ENCODE measurements at places on chromosomes 1 and 21. TPM values are rescaled to one million over a fixed set of nuclear protein-coding genes. Genes with fewer than 3 reads are reported as not detected.

Gene PLPPR4
- total RNA-seq: 0.48 TPM

DNA sequence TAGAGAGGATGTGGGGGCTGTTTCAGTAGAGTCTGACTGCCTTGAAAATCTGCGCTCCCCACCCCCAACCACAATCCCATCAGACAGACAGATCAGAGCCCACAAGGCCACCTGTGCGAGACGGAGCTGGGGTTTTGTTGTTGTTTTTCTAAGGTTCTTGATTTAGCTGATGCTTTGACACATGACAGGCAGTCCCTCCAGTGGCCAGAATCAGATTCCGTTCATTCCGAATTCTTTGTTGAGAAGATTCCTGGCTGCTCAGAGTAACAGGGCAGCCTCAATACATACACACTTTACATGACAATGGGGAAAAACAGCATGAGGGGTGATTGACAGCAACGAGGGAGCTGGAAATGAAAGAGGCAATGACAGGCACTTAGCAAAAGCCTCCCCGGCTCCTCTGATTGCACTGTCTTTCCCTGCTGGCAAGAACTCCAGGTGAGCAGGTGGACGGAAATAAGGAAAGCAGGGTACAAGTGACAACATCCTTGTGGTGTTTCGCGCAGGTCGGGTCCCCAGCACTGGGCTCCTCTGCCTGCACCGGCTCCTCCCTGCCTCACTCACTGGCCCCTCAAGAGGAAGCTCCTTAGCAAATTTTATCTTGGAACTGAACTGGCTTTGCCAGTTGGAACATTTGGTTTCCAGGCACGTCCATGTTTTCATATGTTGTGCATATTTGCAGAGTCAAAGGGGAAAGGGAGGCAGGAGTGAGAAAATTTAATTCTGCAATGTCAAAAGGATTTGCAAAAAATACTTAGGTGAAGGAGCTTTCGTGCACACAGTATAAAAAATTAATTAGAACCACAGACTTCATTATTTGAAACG lies 148.7 kb downstream of the PGBD5 start:
- no peak overlapping the region for H3K27ac ChIP-seq
- no peak for DNase-seq
- no peaks in the 10 kb centered on the region for H3K36me3 ChIP-seq
- H3K27me3 ChIP-seq: no peaks in the 10 kb centered on the region
- peaks cover 5% of the 10 kb centered on the region for H3K4me1 ChIP-seq

GRCh38 chr1:46522969-46523320 lies 28.5 kb downstream of the KNCN start:
- H3K4me3 ChIP-seq: no peak overlapping the region
- H3K27ac ChIP-seq: no peak overlapping the region
- no peaks in the 10 kb centered on the region for H3K4me1 ChIP-seq
- H3K27me3 ChIP-seq: no peaks in the 10 kb centered on the region

Gene LCE2A
- not detected for total RNA-seq

Gene RIPK4
- 10.1 TPM for total RNA-seq

GRCh38 chr21:38244407-38244787 lies 12.4 kb upstream of the KCNJ15 start:
- H3K4me1 ChIP-seq: no peaks in the 10 kb centered on the region
- H3K36me3 ChIP-seq: no peaks in the 10 kb centered on the region
- no peak overlapping the region for H3K4me3 ChIP-seq

GRCh38 chr1:190193508-190194115 lies 284.1 kb downstream of the BRINP3 start:
- DNase-seq: no peak
- H3K4me1 ChIP-seq: no peaks in the 10 kb centered on the region
- no peaks in the 10 kb centered on the region for H3K27me3 ChIP-seq

Gene SPRR2G
- total RNA-seq: not detected

DNA sequence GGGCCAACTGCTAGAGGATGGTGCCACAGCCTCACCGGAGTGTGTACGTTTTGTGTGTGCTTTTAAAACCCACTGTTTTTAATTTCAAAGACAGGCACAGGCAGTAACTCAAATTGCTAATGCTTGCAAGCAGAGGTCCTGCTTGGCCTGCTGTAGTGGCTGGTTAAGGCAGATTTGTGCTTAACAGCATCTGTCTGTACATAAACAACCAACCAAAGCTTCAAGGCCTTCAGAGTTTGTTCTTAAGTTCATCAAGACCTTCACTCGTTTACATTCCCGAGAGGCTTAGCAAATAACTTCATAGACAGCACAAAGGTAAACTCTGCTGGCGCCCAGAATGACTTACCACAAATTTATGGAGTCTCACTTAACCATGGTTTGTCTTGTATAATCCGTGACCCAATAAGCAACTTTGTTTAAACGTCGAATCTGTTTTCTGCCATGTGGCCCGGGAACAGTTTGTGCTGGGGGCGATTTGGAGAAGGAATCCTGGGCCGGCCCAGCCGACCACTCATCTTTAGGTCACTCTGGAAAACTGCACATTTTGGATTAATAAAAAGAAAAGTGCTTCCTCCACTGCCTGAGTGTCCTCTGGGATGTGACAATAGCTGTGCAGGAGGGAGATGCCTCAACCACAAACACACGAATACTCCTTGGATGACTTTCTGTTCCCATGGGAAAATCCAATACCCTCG lies 58.1 kb downstream of the CAPZB start:
- H3K27ac ChIP-seq: peak overlapping the region; percentile 35
- no peaks in the 10 kb centered on the region for H3K27me3 ChIP-seq
- H3K36me3 ChIP-seq: no peaks in the 10 kb centered on the region
- no peak for DNase-seq
- H3K4me3 ChIP-seq: no peak overlapping the region

Gene INAVA
- 167 TPM for total RNA-seq

DNA sequence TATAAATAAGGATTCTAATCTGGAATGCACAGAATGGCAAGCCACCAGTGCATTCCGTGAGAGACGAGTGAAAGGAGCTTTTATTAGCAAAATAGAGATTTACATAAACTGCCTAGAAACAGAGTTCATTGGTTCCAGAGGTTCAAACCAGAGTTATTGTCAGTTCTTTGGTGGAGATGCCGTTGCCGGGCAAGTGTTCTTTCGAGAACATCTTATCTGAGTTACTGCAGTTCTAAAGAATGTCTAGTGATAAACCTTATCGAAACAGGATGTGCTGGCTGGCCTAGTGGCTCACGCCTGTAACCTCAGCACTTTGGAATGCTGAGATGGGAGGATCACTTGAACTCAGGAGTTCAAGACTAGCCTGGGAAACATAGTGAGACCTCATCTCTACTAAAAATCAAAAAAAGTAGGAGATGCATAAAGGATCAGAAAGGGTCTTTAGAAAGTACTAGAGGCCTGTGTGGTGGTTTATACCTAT lies 19.9 kb upstream of the EVI5 start:
- no peaks in the 10 kb centered on the region for H3K27me3 ChIP-seq
- H3K4me3 ChIP-seq: no peak overlapping the region
- peak overlapping the region; percentile 5 for H3K27ac ChIP-seq
- H3K4me1 ChIP-seq: no peaks in the 10 kb centered on the region
- peak; percentile 78 for DNase-seq
- H3K36me3 ChIP-seq: no peaks in the 10 kb centered on the region

DNA sequence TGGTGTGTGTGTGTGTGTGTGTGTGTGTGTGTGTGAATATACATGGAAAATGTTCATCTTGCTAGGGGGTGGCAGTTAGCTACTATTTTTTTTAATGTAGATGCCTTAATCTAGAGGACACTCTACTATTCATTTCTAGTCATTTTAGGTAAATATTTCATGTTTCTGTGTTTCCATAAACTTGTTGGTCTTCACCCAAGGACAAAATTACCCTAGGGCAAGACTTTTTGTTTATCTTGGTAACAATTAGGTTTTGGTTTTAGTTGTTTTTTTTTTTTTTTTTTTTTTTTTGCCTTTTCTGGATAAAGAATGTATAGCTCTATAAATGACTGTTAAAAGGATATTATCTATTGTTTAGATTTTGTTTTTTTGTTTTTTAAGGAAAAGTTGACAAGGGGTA lies 32.2 kb downstream of the CLEC20A start:
- H3K4me1 ChIP-seq: no peaks in the 10 kb centered on the region
- H3K27me3 ChIP-seq: no peaks in the 10 kb centered on the region
- H3K4me3 ChIP-seq: no peak overlapping the region
- DNase-seq: no peak

DNA sequence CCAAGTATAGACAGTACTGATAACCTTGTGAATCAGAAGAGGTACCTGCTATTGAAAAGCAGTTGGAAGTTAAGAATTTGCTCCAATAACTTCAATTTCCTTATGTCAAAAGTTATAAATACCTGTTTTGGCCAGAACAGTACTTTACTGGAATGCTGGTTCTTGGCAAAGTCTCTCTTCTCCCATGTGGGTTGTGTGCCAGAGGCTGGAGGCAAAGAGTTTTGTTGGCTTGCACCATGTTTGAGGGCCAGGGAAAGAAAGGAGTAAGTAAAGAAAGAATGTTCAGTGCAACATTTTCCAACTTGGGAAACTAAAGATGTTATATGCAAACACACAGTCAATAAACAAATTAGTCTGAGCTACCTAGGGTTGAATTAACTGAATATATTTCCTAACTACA lies 67.0 kb upstream of the DYNLT5 start:
- no peak overlapping the region for H3K4me3 ChIP-seq
- no peaks in the 10 kb centered on the region for H3K36me3 ChIP-seq
- no peak overlapping the region for H3K27ac ChIP-seq
- no peak for DNase-seq

- peak within 1 kb of the TSS; percentile 78 for H3K27ac ChIP-seq
- no peaks in the 10 kb centered on the region for H3K36me3 ChIP-seq
- peaks cover 7% of the 10 kb centered on the region for H3K4me1 ChIP-seq
- H3K27me3 ChIP-seq: no peaks in the 10 kb centered on the region
- peak within 1 kb of the TSS; percentile 99 for H3K4me3 ChIP-seq
- DNase-seq: peak; percentile 86
Observed at GRCh38 chr1:229625915-229626831, at the start of the genes TAF5L and URB2. TSS of gene TAF5L (minus strand) at chr1:229626122. CDS start at chr1:229614482, 11,640 bp downstream. TSS of gene URB2 (plus strand) at chr1:229626247. CDS start at chr1:229627634, 1,387 bp downstream.

- H3K36me3 ChIP-seq: no peaks in the 10 kb centered on the region
- H3K4me3 ChIP-seq: no peak overlapping the region
- H3K27ac ChIP-seq: no peak overlapping the region
- no peaks in the 10 kb centered on the region for H3K27me3 ChIP-seq
- peaks cover 26% of the 10 kb centered on the region for H3K4me1 ChIP-seq
Observed at GRCh38 chr1:165857046-165857801, 29.8 kb downstream of the UCK2 start.

DNA sequence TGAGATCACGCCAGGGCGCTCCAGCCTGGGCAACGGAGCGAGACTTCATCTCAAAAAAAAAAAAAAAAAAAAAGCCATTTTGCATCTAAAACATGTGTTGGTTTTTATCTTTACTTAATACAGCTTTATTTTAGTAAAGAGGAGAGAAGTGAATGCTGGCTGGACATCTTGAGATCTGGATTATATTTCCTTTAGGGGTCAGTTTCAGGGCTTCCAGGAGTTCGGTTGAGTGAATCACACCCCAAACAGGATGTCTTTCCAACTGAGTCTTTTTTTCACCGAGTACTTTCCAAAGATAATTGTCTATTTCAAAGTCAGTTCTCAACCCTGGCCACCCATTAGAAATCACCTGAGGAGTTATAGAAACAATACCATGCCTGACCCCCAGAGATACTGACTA lies 16.6 kb upstream of the IPP start:
- no peaks in the 10 kb centered on the region for H3K36me3 ChIP-seq
- no peak overlapping the region for H3K27ac ChIP-seq
- DNase-seq: no peak
- H3K27me3 ChIP-seq: no peaks in the 10 kb centered on the region
- no peaks in the 10 kb centered on the region for H3K4me1 ChIP-seq
- H3K4me3 ChIP-seq: no peak overlapping the region

Gene MYCL
- total RNA-seq: 16.4 TPM

DNA sequence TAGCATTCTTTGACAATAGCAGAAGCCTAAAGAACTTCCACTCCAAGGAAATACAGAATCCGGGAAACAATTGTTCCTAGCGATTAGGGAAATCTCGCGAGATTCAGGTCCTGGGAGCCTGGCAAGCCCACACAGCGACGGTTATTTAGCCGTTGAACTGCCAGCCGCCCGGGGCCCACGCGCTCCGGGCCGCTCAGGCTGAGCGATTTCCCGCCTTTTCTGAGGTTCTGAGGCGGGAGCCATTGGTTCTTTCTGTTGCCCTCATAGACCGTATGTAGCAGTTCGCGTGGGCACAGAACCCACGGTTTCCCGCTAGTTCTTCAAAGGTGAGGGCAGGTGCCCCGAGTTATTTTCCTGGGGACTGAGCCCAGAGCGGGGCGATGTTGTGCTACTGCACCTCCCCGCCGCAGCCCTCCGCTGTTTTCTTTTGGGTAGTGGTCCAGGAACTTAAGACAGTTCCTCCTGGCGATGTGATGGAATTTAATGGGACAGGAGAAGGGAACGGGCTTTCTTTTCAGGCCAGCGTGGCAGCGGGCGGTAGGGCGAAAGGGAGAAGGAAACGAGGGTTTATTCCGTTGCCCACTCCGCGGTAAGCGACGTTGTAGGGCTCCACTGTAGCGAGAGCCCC lies at the start of gene SYCP1:
Gene SYCP1 (plus strand): TSS at position 171 of the 628 bp plus-strand sequence. CDS start 602 bp downstream, outside the sequence.
- H3K36me3 ChIP-seq: no peaks in the 10 kb centered on the region
- H3K4me3 ChIP-seq: no peak within 1 kb of the TSS
- peaks cover 9% of the 10 kb centered on the region for H3K27me3 ChIP-seq
- H3K4me1 ChIP-seq: no peaks in the 10 kb centered on the region
- H3K27ac ChIP-seq: no peak within 1 kb of the TSS
- DNase-seq: no peak

Gene IGSF9
- total RNA-seq: 14.1 TPM

DNA sequence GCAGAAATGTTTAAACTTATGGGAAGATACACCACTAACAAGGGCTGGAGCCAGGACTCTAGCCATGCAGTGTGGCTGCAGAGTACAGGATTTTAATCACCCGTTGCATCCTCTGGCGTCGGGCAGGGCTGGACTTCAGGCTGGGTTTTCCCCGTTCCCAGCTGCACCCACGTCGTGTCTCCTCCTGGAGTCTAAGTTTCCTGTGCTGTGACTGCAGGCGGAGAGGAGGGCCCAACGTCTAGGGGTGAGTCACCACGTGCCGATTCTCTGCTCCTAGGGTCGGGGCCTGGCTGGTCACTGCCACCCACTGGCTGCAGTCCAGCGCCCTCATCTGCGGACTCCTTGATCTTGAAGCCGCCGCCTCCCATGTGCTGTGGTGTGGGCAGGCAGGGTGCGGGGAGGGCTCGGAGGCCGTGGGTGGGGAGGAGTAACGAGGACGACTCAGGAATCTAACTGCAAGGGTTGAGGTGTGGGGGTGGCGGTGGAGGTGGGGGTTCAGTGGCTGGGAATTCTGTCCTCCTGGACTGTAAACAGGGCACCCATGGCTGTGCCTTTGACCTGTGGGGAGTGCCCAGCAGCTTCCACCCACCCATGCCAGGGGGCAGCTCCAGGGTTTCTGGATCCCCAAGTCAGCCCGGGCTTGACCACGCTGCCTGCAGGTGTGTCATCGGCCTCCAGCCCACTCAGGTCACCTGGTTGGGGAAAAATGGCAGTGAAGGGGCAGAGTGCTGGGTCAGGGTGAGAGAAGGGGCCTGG lies 77.8 kb downstream of the ALPL start:
- H3K27me3 ChIP-seq: no peaks in the 10 kb centered on the region
- H3K4me3 ChIP-seq: no peak overlapping the region
- H3K4me1 ChIP-seq: no peaks in the 10 kb centered on the region

DNA sequence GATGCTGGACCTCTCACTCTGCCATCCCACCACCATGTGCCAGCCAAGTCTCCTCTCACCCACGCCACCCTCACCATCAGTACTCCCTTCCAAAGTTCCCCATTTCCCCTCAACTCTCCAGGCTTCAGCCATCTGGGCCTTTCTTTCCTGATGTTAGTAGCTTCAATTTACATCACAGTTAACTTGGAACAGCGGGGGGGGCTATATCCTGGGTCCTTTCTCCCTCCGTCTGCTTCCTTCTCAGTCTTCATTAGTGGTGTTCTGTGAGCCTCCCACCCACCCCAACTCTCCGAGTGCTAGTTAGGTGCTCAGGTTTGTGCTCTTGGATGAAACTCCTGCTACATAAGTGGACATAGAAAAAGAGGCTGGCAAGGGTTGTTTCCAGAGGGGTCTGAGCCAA lies 31.9 kb downstream of the KCNC4 start:
- no peak overlapping the region for H3K27ac ChIP-seq
- H3K4me1 ChIP-seq: no peaks in the 10 kb centered on the region
- H3K4me3 ChIP-seq: no peak overlapping the region
